ENCODE measurements at places on chromosomes 7 and 10. TPM values are rescaled to one million over a fixed set of nuclear protein-coding genes. Genes with fewer than 3 reads are reported as not detected.
A peak's percentile ranks its signal among the peaks of the same experiment; 100 is the strongest.

Gene CNPY4
- total RNA-seq = 18.9 TPM

Gene OR13A1
- total RNA-seq = not detected

Gene GATA3
- 48.9 TPM for total RNA-seq

Gene LGI1
- not detected for total RNA-seq

Gene JAKMIP3
- 0.13 TPM for total RNA-seq

Gene WIPF3
- not detected for total RNA-seq

DNA sequence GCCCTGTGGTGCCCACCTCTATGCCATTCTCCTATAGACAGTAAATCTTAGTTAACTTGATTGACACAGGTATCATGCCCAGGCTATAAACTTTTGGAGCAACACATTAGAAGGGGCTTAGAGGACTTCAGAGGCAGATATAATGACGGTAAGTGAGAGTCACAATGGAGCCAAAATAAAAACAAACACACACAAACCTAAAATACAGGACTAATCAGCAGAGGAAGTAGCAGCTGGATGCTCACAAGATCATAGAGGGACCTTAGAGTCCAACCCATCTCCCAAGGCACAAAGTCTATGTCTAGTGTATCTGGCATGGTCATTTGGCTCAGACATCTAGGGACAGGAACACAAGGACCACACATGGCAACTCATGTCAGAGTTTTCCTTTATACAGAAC is 12.3 kb downstream of the SLC13A4 start:
- no peak overlapping the region for H3K4me3 ChIP-seq
- no peaks in the 10 kb centered on the region for H3K36me3 ChIP-seq
- no peak for DNase-seq
- H3K27me3 ChIP-seq = no peaks in the 10 kb centered on the region

DNA sequence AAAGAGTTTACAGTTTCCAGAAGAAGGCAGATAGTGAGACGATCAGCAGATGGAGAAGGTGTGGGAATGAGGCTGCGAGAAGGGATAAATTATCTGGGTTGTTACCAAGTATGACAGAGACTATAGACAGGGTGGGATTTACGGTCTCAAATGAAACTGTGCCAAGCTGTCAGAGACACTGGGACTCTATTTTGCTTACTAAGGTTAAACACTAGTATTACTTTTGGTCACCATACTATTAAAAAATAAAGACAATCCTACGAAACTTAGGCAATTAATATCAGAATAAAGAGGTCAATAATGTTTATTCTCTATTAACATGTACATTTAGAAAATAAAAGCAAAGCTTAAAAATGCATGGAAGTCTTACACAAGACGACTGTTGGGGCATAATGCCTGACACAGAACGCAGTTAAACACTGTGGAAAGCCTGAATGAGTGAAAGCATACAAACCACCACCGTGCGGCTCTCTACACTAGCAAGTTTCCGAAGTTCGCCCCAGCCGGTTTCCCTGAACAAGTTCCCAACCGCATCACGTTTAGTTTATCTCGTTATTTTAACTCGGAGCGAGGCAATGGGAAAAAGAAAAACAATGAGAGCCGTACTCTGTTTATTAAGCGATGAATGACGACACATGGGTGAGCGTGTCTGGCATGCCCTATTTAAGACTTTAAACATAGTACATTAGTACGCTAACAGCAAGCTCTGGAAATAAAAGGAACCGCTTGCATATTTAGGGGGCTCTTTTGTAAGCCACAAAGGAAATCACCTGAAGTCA is 909 bp upstream of the CC2D2B start:
- DNase-seq = no peak
- peak overlapping the region; percentile 67 for H3K27ac ChIP-seq
- H3K4me3 ChIP-seq = peak overlapping the region; percentile 82

DNA sequence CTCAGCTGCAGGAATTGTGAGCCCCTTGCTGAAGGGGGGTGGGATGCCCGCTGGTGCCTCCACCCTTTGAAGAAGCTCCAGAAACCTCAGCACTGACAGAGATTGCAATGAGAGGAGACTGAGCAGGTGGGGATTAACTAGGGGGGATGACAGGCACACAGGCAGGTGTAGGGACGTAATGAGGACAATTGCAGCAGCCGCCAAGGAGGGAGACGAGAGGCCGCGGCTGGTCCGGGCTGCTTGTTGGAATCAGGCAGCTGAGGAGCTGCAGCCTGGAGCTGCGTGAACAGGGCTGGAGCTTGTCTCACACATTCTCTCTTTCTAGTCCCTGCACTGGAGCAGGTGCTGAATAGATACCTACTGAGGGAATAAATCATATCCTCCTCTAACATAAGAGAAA is 122.0 kb upstream of the TCERG1L start:
- DNase-seq = no peak
- H3K36me3 ChIP-seq = no peaks in the 10 kb centered on the region
- no peaks in the 10 kb centered on the region for H3K27me3 ChIP-seq
- H3K4me1 ChIP-seq = no peaks in the 10 kb centered on the region

GRCh38 chr7:38245409-38245977 is 27.9 kb downstream of the TARP start:
- peaks cover 10% of the 10 kb centered on the region for H3K36me3 ChIP-seq
- H3K4me1 ChIP-seq = peaks cover 35% of the 10 kb centered on the region
- H3K4me3 ChIP-seq = no peak overlapping the region
- DNase-seq = no peak
- H3K27me3 ChIP-seq = no peaks in the 10 kb centered on the region

GRCh38 chr7:80999100-80999499 is 80.2 kb upstream of the SEMA3C start:
- no peaks in the 10 kb centered on the region for H3K4me1 ChIP-seq
- no peak for DNase-seq
- H3K27me3 ChIP-seq = no peaks in the 10 kb centered on the region
- H3K36me3 ChIP-seq = no peaks in the 10 kb centered on the region

DNA sequence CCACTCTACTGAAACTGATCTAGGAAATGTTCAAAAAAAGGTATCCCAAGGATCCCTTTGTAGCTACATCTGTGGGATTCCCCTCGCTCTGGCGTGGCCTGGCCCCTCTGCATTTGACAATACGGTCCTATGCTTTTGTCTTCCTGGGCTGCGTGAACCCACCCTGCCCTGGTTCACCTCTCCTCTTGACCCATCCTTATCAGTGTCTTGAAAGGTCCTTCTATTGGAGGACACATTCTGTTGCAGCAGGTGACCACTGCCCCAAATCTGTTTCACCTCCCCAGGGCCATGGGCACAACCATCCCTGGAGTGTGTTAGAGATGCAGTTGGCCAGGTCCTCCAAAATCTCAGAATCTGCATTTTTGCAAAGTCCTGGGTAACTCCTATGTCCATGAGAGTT is 100.8 kb downstream of the EGFR start:
- no peak overlapping the region for H3K27ac ChIP-seq
- no peak for DNase-seq
- no peaks in the 10 kb centered on the region for H3K4me1 ChIP-seq
- no peaks in the 10 kb centered on the region for H3K36me3 ChIP-seq

Measured in CD8-positive, alpha-beta memory T cell (primary cell).